CD8-positive, alpha-beta T cell (primary cell): ENCODE measurements at places on chromosomes 7 and 10.

GRCh38 chr7:17598846-17599245 lies 300.4 kb downstream of the AHR start:
- DNase-seq: no peak

GRCh38 chr10:125023862-125024496 lies 82.1 kb downstream of the ZRANB1 start:
- no peak for DNase-seq

DNA sequence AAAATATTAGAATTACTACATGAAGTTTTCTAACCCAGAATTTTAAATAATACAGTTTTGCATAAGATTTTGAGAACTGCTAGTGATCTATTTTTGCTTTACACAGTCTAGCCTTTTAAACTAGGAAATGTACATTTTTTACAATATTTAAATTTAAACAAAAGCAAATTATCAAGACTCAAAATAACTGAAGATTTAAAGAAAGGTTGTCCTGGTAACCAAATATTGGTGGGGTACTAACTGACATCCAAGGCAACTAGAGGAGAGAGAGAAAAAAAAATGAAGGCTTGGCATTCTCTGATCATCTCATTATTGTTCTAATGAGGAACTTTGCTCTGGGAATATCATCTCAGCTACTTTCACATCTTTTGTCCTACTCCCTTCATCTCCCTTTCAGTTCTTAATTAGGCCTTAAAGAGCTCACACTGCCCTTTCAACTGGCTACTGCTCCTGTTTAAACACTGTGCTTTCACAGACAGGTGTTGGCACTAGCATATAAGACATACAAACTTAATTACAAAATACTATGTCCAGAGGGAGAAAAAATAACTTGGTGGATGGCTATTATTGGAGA lies 33.7 kb downstream of the RAB11FIP2 start:
- no peak for DNase-seq

DNA sequence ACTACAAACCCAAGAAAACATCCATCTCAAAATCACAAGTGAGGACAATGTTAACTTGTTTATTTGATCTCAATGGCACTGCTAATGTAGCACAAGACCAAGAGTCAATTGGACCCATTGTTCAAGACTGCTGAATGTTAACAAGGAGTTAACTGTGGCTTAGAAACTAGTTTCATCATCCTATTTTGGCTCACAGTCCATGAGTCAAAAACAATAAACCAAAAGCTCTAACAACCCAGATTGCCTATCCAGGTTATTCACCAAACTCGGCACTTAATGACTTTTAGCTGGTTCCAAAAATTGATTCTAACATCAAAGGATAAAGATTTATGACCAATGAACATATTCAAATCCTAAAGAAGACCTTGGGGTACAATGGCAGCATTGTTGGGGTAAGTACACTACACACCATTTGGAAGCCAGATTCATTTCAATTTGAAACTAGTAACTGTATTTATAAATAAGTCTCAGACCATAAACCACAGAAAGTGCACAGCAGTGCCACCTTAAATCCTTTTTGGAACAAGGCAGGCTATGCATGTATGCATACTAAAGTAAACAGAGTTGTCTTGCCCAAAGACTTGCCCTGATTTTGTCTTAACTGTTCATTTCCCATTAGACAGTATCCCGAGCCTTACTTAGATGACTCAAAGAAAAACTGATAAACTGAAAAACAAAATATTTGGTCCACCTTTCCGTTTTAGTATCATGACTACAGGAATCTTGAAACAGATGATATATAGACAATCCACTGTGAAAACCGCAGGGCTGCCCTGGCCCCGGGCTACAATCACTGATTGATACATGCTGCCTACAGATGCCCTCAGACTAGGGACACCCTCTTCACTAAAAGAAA lies 84.5 kb downstream of the SRPK2 start:
- DNase-seq: no peak

DNA sequence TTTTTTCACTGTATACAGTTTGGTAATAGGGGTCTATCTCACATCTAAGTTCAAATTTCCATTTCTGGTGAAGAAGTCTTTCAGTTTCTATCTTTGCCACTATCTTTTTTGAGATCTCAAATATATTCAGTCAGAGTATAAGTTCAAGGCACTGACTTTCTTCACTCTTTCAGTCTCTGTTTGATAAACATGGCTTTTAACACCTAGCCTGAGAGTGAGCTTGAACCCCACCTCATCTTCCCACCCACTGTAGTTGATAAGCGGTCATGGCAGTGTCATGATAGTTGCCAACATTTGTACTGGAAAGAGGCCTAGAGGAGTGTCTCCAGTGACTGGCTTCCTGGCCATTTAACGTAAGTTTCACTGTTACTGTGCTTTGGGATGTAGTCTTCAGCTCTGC lies 41.2 kb upstream of the AGR3 start:
- no peak for DNase-seq

DNA sequence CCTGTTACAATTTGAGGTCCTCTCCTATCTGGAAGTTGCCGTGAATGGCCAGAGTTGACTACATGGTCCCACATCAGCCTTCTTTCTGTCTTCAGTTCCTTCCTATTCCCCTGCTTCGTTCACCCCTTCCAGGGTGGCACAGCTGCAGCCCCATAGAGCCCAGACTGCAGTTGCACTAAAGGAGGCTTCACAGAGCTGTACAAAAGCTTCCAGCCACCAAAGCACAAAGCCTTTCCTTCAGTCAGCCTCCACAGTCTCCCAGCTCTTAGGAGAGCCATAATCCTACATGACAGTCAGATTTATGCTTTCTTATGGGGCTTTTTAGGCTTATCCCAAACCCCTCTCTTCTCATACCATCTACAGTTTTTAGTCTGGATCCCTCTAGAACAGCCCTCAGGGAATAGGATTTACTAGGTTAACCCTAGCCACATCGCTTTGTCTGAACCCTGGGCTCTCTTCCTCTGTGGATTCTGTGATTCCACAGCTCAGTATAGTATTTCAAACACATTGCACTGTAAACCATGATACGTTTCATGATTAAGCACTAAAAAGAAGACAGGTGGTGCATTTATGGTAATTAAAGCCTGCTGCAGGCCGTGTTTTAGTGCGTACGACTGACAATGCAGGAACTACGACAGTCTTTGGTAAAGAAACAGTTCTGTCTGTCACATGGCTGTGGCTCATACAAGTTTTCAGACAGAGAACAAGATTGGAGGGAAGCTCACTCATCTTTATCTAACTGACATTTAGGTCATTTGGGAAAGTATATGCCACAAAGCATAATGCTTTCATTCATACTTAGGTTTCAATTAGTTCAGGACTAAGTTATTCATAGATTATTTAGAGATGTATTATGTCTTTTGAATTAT lies 208.3 kb upstream of the KMT2E start:
- no peak for DNase-seq

- DNase-seq: no peak
Observed at GRCh38 chr7:47765373-47765979, 182.8 kb downstream of the PKD1L1 start.

DNA sequence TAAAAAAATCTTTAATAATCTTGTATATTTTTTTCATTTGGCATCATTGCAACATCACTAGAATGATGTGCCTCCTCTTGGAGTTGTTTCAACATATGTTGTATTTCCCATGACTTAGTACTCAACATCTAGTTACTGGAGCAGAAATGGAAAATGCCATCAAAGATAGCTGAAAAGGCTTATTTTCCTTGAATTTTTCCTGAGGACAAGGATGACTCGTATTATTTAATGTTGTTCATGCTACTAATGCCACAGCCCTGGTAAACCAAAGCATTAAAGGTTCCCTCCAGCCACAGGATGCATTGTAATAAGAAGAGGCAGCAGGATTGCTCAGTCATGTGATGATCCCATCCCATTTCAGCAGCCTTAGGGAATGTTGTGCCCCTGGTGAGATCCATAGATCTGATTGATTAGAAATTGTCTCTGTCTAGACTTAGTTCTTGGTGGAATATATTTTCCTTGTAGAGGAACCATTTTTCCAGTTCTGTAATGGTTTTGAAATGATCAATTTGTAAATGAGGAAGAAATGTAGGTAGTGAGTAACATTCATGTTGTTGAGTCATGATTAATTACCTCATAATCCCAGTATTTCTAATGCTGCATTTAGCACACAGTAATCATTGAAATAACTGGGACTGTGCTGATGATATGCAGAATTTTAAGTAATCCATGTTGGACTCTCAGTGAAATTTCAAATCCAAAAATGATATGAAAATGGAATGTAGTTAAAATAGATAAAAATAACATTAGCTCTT lies 91.3 kb upstream of the SMIM30 start:
- no peak for DNase-seq

DNA sequence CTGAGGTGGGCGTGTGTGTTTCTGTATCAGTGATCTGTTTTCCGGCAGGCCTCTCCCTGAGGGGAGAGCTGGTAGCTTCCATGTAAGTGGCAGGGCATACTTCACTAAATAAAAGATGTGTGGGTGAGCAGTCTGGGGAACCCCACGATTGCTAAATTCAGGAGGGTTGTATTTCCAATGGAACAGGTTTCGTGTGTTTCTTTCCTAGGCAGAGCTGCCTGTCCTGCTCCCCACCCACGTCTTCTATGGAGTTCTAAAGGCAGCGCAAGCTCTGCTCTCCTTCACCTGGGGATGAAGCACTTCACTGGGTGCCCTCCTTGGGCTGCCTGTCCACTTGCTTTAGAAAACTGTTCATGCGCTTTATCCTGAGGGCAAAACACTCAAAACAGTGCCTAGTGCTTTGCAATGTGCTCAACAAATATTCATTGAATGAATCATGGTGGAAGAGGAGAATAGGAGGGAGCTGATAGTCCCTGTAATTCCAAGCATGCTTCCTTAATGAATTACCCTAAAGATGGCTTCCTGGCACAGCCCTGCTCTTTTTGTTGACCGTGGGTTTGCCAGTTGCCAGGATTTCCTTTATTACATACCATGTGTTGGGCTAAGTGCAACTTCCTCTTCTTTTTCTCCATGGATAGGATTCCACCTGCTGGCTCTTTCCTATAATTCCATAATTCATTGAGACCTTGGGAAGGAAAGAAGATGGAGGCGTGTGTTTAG lies 50.6 kb upstream of the SRPK2 start:
- DNase-seq: no peak

GRCh38 chr7:112799448-112800120 lies 9.4 kb upstream of the TMEM168 start:
- no peak for DNase-seq

GRCh38 chr7:121313793-121314676 lies 14.8 kb upstream of the WNT16 start:
- DNase-seq: no peak

GRCh38 chr10:34292194-34292565 lies 522.9 kb downstream of the PARD3 start:
- no peak for DNase-seq

GRCh38 chr10:74923556-74923955 lies 97.2 kb downstream of the KAT6B start:
- DNase-seq: no peak

GRCh38 chr7:11552676-11553296 lies 279.2 kb downstream of the THSD7A start:
- no peak for DNase-seq

GRCh38 chr10:131972474-131973071 lies 9.2 kb downstream of the BNIP3 start:
- peak; percentile 41 for DNase-seq

DNA sequence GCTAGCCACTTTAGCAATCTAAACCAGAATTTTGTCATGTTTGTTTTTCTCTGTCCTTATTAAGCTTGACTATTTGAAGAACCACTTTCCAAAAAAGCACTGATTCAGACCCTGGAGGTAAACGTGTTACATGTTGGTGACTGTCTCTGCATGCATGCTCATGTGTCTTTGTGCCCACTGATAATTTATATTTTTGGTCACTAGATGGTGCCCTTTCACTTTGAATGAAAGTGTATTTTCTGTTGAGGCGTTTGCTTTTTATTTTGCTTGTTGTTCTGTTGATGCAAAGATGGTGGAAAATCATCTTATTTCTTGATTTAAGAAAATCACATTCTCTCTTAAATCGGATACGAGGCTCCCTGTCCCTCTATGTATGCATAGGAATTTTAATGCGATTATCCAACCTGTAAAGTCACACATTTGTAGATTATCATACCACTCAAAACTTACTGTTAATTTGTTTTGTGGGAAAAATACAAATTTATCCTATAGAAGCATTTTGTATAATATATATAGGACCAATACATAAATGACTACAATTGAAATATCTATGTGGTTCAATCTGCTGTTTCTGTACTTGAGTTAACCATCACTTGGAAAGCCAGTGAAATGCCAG lies 269.3 kb downstream of the BICC1 start:
- peak; percentile 14 for DNase-seq

- DNase-seq: no peak
Observed at GRCh38 chr10:106705681-106706100, 458.8 kb downstream of the SORCS1 start.

- DNase-seq: no peak
Observed at GRCh38 chr7:3283130-3283704, 17.8 kb upstream of the SDK1 start.

GRCh38 chr10:13984647-13985155 lies 346.0 kb downstream of the FRMD4A start:
- DNase-seq: no peak

DNA sequence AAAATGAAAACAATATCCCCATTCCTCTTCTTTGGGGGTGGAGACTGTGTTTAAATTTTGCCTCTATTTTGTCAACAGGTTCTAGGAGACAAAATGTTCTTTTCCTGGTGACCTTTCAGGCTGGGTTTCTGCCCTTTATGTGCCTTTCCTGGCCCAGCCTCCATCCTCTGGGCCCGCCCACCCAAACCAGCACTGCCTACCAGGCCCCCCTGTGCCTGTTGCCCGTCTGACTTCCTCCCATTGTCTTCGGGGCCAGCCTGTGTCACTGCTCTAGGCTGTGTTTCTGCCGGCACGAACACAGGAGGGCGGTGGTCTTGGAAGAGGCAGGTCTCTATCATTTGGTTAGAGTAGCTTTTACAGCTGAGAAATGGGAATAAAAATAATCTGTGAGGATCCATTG lies 13.9 kb downstream of the TSPAN14 start:
- DNase-seq: peak; percentile 57

GRCh38 chr7:23468526-23469149 lies 1.7 kb downstream of the IGF2BP3 start:
- DNase-seq: no peak

DNA sequence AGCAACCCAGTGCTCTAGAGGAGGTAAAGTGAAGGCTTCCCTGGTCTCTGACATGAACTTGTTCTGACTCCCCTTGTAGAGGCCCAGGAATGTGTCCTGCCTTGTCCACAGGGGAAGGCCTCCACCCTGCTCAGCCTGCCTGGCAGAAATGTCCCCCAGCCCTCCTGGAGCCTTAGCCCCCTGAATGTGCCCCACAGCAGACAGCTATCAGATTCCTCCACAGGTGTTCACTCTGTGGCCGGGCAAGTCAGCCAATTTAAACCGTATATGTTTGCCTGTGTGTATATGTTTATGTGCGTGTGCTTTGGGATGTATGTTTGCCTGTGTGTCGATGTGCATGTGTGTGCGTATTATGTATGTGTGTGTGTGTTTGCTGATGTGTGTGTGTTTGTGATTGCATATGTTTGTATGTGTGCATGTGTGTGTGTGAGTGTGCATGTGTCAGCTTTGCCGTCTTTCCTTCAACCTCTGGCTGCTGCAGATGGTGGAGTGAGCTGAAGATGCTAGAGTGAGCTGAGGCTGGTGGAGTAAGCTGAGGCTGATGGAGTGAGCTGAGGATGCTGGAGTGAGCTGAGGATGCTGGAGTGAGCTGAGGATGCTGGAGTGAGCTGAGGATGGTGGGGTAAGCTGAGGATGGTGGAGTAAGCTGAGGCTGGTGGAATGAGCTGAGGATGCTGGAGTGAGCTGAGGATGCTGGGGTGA lies 68.9 kb upstream of the ANTXRL start:
- no peak for DNase-seq
